ENCODE measurements at places on chromosomes 6 and 20. TPM values are rescaled to one million over a fixed set of nuclear protein-coding genes. Genes with fewer than 3 reads are reported as not detected.

GRCh38 chr6:13735031-13735430 lies 23.4 kb upstream of the RANBP9 start:
- no peak overlapping the region for H3K27ac ChIP-seq
- H3K4me1 ChIP-seq = no peaks in the 10 kb centered on the region
- no peak overlapping the region for H3K4me3 ChIP-seq

SPATS1 gene
- 1.6 TPM for total RNA-seq

DNA sequence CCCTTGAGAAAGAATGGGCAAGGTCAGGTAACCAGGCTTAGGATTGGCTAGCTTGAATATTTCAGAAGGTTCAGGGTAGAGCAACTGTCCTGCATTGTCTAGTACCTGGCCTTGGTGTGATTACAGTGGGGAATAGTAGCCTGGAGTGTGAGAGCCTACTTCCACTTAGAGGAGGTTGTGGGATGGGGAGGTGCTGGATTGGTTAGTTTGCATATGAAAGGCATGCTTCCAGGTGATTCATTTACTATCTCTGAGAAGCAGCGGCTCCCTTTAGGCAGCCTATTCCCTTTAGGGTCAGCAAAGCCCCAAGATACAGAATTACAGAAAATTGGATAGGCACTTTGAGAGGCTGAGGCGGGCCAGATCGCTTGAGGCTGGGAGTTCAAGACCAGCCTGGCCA lies 25.0 kb upstream of the SCGN start:
- H3K4me1 ChIP-seq = no peaks in the 10 kb centered on the region
- DNase-seq = no peak
- H3K27me3 ChIP-seq = no peaks in the 10 kb centered on the region

MUC22 gene
- total RNA-seq = 0.15 TPM

- H3K27ac ChIP-seq = no peak overlapping the region
- no peaks in the 10 kb centered on the region for H3K27me3 ChIP-seq
- DNase-seq = no peak
- H3K4me1 ChIP-seq = no peaks in the 10 kb centered on the region
- peaks cover 2% of the 10 kb centered on the region for H3K36me3 ChIP-seq
- no peak overlapping the region for H3K4me3 ChIP-seq
These were observed 45.8 kb downstream of the AHI1 start for GRCh38 chr6:135451617-135452190.

DNA sequence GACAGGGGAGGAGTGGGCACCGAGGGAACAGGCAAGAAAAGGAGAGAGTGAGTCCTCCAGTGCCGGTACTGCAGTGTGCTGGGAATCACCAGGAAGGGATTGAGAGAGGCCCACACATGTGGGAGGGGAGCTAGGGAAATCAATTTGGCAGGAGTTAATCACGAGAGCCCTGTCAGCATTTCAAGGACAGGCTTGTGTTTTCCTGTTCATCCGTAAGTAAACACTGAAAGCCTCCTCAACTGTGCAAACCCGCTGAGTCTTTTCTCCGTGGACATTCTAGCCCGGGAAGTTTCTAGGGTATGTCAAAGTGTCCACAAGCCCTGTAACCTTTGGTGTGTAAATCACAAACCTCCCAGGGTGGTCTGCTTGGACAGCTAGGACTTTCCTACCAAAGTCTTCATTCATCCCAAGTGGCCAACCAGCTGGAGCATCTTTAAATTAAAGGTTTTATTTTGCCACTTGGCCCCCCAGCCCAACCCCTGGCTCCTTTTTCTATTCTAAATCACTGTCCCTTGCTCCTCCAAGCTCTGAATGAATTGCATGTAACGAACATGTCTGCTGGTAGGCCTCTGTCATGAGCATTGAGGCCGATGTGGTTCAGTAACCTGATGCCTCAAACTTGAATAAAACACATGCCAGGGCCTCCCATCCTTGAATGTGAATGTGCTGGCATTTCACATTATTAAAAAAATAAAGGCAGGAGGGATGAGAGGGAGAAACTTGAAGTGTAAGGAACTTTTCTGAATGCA lies 149.1 kb downstream of the ZNF217 start:
- no peaks in the 10 kb centered on the region for H3K27me3 ChIP-seq
- H3K4me1 ChIP-seq = no peaks in the 10 kb centered on the region
- no peak overlapping the region for H3K4me3 ChIP-seq
- no peak overlapping the region for H3K27ac ChIP-seq

DNA sequence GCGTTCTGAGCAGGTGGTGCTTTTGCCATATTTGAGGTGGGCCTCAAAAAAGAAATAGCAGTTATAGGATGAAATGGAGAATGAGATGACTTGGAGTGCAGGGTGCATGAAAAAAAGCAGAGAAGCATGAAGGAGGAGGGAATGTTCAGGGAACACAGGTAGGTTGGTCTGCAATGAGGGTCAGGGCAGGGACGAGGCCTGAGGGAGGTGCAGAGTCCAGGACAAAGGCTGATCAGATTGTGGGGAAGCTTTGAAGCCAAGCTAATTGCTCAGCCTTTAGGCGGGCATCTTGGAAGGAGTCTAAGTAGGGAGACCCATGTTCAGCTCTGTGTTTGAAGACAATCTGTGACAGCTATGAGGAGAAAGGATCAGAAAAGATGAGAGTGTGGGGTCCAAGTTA lies 12.0 kb downstream of the TRAM2 start:
- DNase-seq = no peak
- H3K36me3 ChIP-seq = no peaks in the 10 kb centered on the region
- no peak overlapping the region for H3K27ac ChIP-seq
- no peaks in the 10 kb centered on the region for H3K27me3 ChIP-seq

DNA sequence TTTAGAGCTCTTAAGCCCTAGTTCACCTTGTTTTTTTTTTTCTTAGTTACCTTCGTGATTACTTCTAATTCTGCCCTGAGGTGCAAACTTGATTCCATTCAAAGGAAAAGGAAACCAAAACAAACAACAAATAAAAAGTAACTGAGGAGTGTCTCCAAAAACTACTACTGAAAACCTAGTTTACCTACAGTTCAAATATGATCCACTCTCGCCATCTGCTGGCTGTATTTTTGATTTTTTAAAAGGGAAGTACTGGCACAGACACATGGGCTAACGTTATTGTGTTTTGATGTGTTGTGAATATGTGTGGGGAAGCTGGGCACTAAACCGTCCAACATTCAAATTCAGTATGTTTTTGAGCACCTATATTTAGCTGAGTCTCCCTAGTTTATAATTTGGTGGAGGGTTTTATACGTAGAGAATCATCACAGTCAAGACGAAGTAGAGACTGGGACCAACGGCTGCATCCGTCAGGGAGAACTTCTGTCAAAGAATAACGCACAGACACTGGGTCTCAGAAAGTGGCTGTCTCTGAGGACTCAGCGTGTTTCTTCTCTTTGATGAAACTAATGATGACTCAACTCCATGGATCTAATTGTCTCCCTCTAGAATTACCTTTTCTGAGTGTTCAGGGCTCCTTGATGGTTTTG lies 373.5 kb upstream of the BTBD3 start:
- no peak for DNase-seq
- H3K4me1 ChIP-seq = peaks cover 3% of the 10 kb centered on the region
- H3K27ac ChIP-seq = no peak overlapping the region
- H3K4me3 ChIP-seq = no peak overlapping the region
- no peaks in the 10 kb centered on the region for H3K27me3 ChIP-seq

DNA sequence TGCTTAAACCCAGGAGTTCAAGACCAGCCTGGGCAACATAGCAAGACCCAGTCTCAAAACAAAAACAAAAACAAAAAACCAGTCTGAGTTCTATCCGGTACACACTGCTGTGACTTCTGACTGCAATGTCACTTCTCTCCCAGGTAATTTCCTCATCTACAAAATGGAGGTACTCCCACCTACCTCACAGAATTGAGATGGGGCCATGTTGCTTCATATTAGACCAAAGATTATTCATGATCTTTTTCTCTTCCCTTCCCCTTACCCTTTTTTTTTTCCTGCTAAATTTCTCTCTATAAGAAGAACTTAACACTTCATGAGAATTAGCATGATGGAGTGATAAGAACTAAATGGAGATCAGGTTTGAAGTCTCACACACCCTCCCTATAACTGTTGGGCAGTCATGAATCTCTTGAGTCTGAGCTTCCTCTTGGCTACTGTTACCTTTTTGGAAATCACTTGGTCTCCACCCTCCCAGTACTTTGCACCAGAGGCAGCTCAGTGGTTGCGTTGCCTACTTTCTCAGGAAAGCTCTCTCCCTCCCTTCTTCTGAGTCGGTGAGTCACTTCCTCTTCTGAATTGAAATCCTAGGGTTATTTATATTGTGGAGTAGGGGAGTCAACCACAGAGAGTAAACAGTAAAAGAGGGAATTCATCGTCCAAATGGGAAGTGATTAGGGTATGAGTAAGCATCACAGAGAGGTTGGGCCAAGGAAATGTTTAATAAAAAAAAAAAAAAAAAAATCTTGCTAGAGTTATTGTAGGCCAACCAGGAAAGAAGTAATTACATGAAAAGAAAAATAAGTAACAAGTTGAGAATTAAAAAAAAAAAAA lies 59.9 kb upstream of the MAP7 start:
- H3K27ac ChIP-seq = peak overlapping the region; percentile 74
- H3K4me3 ChIP-seq = no peak overlapping the region
- no peaks in the 10 kb centered on the region for H3K36me3 ChIP-seq
- peaks cover 25% of the 10 kb centered on the region for H3K4me1 ChIP-seq
- no peaks in the 10 kb centered on the region for H3K27me3 ChIP-seq
- DNase-seq = no peak

DNA sequence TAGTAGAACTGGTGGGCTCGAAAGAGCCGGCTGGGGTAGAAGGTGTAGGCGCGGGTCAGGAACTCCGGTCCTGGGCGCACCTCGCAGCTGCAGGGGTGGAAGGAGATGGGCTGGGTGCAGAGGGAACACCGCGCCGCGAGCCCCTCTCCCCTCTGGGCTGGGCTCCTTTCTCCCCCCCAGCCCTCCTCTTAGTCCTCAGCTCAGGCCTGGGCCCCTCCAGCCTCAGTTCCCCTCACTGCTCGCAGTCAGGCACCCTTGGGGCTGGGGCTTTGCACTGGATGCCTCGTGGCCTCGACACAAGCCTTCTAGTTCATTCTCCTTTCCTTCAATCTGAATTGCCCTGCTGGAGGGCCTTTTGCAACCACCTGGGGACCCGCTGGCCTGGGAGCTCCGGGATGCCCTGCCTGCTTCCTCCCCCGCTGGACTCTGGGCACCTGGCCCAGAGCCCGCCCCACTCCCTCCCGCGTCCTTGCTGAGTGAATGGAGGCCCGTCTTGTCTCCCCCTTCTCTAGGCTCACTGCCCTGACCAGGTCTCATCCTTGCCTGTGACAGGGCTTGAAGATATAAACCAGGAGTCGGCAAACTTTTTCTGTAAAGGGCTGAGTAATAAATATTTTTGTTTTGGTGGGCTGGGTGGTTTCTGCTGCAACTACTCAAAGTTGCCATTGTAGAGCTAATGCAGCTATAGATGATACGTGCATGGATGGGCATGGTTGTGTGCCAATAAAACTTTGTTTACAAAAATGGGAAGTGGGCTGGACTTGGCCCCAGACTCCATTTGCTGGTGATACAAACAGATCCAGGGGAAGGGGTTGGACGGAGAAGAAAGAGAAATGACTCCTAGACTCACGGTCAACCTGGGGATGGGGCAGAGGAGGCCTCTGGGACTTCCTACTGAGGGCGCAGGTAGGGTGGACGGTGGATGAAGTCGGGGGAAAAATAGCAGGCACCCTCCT lies 47.3 kb downstream of the APCDD1L start:
- no peaks in the 10 kb centered on the region for H3K36me3 ChIP-seq
- H3K4me3 ChIP-seq = no peak overlapping the region
- H3K27ac ChIP-seq = no peak overlapping the region
- DNase-seq = no peak
- peaks cover 4% of the 10 kb centered on the region for H3K27me3 ChIP-seq

- no peaks in the 10 kb centered on the region for H3K36me3 ChIP-seq
- H3K4me1 ChIP-seq = no peaks in the 10 kb centered on the region
- no peak for DNase-seq
- H3K27me3 ChIP-seq = no peaks in the 10 kb centered on the region
- H3K4me3 ChIP-seq = no peak overlapping the region
- H3K27ac ChIP-seq = no peak overlapping the region
These were observed 88.4 kb downstream of the ZDHHC14 start for GRCh38 chr6:157469378-157469777.

DNA sequence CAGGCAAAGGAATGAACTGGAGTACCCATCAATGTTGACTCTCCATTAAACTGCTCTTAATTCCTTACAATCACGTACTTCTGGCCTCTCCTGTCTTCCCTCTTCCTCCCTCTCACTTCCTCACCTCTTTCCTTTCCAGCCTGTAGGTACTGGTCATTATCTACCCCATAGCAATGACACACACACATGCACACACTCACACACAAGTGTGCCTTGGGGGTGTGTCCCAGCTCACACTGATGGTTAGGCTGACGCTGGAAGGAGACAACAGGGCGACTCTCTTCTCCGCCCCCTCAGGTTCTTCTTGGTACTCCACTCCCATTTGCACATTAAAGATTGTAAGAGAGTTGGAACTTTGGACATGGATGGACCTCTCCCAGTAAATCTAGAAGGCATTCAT lies 14.0 kb upstream of the SERPINB9 start:
- no peak overlapping the region for H3K4me3 ChIP-seq
- H3K27ac ChIP-seq = no peak overlapping the region
- H3K4me1 ChIP-seq = no peaks in the 10 kb centered on the region
- no peaks in the 10 kb centered on the region for H3K27me3 ChIP-seq
- DNase-seq = no peak

QKI gene
- 241 TPM for total RNA-seq

DNA sequence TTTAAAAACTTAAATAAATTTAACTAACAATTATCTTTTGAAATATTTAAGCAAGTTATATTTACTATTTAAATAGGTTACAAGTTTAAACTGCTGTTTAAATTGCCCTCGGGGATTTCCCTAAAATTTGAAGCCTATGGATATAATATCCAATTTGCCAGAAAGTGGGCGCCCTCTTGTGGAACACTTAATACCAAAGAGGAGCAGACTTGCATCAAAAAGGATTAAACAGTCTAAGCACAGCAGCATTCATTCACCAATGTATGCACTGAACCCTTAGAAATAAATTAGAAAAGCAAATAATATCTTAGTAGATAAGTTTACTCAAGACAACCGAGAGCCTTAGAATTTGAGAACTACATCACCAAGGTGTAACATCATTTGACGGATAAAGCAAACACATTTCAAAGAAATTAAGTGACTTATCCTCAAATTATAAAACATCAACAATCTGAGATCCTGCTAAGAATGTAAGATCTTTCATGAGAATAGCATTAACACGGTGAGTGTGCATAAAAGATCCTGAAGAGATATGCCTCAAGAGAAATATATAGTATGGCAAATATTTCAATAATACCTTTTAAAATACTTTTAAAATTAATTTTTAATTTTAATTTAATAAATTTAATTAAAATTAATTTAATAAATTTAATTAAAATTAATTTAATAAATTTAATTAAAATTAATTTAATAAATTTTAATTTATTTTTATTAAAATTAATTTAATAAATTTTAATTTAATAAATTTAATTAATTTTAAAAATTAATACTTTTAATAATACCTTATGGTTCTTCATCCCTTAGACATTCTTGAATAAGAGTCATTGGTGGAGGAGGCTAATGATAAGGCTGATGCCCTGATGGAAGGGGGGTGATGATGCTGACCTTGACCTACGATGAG lies 11.5 kb upstream of the MEP1A start:
- no peaks in the 10 kb centered on the region for H3K36me3 ChIP-seq
- peak; percentile 68 for DNase-seq
- H3K4me3 ChIP-seq = no peak overlapping the region
- H3K27ac ChIP-seq = no peak overlapping the region
- H3K4me1 ChIP-seq = no peaks in the 10 kb centered on the region

GRCh38 chr20:58277578-58278472 lies 31.7 kb upstream of the RAB22A start:
- no peaks in the 10 kb centered on the region for H3K27me3 ChIP-seq
- H3K4me3 ChIP-seq = no peak overlapping the region
- no peaks in the 10 kb centered on the region for H3K36me3 ChIP-seq
- no peaks in the 10 kb centered on the region for H3K4me1 ChIP-seq
- DNase-seq = no peak

Measured in upper lobe of left lung (tissue), 6 donors.